ENCODE measurements at places on chromosomes 4 and X.

GRCh38 chrX:1411326-1411725 is 19.4 kb upstream of the SLC25A6 start:
- DNase-seq, result no peak

GRCh38 chr4:168880811-168881595 is 129.1 kb downstream of the CBR4 start:
- no peak for DNase-seq

DNA sequence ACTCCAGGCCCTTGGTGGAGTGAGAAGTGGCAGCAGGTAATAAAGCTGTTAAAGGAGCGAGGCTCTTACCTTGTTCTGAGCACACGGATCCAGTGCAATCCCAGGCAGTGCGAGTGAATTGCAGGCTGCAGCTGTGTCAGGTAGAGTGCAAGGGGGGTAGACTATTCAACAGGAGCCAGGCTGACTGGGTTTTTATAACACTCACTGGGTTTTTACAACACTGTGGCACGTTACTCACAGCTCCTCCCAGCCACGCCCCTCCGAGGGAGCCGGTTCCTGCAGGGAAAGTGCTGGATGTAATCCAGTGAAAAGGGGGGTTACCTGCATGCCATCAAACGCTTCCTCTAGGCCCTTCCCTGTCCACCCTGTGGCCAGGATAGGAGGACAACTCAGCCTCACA is 358 bp downstream of the FGFBP1 start:
- DNase-seq, result no peak

DNA sequence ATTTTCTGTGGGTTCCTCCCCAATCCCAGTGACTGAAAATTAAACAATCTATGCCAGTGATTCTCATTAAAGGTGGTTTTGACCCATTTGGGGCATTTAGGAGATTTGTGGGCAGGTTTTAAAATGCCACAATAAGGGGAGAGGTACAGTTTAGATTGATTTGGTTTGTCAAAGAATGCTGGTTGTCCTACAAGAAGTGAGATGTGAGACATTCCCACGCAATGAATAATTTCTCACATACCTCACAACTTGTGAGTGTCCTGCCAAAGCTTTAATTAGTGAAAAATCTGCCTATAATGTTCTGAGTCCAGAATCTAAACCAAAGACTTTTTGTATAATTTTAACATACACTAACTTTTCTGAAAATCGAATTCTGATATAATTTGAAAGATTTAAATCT is 199.4 kb downstream of the MAPK10 start:
- DNase-seq, result no peak

DNA sequence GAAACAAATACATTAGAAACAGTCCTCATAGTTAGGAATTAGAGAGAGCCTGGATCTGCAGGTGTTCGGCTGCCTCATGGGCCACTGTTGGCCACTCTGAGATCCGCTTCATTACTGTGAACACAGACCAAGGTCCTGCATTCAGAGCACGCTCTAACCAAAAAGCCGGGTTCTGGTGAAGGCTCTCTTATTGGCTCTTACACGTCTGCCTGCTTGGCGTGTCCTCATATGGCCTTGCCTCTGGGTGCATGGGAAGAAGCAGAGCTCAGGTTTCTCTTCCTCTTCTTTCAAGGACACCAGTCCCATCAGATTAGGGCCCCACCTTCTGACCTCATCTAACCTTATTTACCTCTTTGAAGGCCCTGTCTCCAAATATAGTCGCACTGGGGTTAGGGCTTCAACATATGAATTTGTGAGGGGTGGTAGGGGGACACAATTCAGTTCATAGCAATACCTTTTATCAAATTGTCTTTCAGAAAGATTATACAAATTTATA is 37.1 kb upstream of the ELF2 start:
- no peak for DNase-seq

- DNase-seq, result no peak
These were observed 6.5 kb downstream of the P2RY4 start for GRCh38 chrX:70253377-70254062.

DNA sequence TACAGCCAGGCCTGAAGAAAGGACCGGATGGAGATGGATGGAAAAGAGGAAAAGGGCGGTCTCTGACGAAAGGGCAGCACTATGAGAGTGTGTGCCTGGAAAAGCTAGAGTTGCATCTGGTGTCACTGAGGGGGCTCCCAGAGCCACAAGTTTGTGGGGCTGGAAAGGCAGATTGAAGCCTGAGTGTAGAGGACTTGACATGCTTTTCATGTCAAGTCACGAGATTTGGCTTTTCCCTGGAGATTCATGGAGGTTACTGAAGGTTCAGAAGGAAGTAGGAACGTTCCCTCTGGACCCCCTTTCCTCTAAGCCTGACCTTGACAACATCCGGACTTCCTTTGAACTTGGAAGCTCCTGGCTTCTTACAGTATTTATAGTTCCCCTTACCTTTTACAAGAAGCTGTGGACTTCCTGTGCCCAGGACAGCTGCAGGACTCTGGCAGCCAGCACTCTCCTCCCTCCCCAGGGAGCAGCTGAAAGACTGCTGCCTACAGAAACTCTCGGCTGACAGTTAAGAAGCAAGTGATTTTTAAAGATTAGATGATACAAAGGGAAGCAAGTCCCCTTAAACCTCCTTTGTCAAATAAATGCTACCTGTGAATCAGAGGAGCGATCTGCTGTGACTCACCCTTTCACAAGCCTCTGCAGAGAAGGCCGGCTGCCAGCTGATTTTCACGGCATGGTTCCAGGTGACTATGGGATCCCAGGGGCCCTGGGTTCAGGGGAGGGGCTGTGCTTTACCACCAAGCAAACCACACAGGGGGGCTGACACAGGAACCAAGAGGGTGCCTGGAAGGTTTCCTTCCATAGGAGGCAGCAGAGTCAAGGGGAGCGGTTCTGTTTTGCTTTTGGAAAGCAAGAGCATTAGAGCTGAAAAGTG is 72.9 kb upstream of the STIM2 start:
- DNase-seq, result no peak

GRCh38 chr4:186580669-186581068 is 25.3 kb upstream of the MTNR1A start:
- DNase-seq, result no peak

- no peak for DNase-seq
These were observed 74.5 kb downstream of the FRYL start for GRCh38 chr4:48705609-48706008.

GRCh38 chr4:53450773-53451172 is 73.3 kb downstream of the FIP1L1 start:
- DNase-seq, result no peak

DNA sequence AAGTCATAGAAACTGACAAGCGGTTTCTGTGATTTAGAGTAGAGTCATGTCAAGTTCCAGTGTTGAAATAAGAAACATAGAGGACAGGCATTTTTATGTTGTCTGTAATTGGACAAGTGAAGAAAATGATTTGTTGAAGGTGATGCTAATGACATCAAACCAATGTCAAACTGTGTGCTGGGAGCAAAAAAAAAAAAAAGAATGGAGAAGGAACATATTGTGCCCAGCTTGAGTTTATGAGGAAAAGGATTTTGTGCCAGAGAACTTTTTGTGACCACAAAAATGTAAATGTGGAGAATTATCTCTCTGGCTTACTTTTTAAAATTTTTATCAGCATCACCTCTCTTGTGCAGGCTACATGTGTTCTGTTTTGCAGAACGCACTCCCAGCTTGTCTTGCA is 495.7 kb downstream of the RAPGEF2 start:
- DNase-seq, result no peak

DNA sequence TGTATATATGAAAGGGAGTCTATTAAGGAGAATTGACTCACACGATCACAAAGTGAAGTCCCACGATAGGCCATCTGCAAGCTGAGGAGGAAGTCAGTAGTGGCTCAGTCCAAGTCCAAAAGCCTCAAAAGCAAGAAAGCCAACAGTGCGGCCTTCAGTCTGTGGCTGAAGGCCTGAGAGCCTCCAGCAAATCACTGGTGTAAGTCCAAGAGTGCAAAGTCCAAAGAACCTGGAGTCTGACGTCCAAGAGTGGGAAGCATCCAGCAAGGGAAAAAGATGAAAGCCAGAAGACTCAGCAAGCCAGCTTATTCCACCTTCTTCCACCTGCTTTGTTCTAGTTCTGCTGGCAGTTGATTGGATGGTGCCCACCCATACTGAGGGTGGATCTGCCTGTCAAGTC is 104.1 kb downstream of the IL1RAPL2 start:
- DNase-seq, result no peak

GRCh38 chr4:104492183-104492771 is 2.4 kb downstream of the CXXC4 start:
- no peak for DNase-seq
